ENCODE measurements at places on chromosomes 7 and 10.

DNA sequence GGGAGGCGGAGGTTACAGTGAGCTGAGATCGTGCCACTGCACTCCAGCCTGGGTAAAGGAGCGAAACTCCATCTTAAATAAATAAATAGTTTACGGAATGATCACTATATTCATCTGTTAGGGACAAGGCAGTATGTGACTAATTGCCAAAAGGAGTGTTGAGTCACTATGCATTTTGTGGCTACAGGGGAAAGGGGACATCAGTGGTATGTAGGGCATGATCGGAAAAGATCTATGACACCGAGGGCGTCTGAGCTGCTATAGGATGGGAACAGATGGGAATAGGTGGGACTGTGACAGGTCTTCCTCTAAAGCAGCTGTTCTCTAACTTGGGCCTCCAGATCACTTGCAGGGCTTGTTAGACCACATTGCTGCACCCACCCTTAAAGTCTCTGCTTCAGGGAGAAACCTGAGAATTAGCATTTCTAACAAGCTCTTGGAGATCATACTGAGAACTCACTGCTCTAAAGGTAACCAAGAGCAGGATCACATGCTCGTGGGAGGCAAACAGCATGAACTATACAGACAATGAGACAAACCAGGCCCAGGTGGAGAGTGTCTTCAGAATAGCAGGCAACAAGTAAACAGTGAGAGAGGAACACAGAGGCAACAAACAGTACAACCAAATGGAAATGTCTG is 65.1 kb upstream of the ITGA8 start:
- DNase-seq = no peak

DNA sequence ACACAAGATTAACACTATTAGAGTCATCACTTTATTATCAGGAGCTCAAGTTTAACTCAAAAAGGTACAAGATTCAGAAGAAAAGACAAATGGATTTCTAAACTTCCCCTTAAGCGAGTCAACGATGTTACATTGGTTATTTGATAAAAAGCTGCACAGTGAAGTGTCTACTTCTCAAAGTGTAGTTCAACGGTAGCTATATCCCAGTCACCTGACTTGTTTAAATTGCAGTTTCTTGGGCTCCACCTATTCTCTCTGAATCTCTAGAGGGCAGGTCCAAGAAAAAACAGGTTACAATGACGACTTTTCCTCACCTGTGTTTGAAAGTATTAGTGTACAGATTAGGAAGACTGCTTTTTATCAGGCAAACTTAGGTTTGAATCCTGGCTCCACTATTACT is 16.6 kb downstream of the MINDY3 start:
- no peak for DNase-seq

DNA sequence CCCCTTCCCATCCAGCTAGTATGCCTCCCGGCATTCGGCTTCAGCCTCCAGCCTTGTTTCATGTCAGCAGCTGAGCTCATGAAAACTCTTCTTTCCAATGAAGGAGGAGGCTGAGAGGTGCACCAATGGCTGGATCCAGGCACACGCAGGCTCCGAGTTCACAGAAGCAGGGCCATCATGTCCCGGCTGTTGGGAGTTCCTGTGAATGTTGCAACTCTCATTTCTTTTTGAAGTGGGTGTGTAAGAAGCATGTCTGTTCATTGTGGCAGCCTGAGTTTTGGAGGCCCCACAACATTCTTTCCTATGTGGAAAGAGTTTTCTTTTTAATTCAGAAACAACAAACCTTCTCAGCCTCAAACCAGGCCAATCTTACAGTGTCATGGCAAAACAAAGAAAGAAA is 89.7 kb downstream of the PTPRE start:
- DNase-seq = no peak

- DNase-seq = no peak
Observed at GRCh38 chr10:103894441-103894864, 23.5 kb downstream of the STN1 start.

- DNase-seq = no peak
Observed at GRCh38 chr10:75049316-75050148, 61.9 kb upstream of the SAMD8 start.

All from CD4-positive, alpha-beta T cell treated with Interleukin-4 for 1 hour (primary cell).